ENCODE measurements at places on chromosomes 16 and 17. TPM values are rescaled to one million over a fixed set of nuclear protein-coding genes. Genes with fewer than 3 reads are reported as not detected.

GRCh38 chr17:1916316-1916715, 86.5 kb downstream of the RPA1 start:
- no peak for DNase-seq

Gene PKMYT1
- 23.2 TPM for total RNA-seq

DNA sequence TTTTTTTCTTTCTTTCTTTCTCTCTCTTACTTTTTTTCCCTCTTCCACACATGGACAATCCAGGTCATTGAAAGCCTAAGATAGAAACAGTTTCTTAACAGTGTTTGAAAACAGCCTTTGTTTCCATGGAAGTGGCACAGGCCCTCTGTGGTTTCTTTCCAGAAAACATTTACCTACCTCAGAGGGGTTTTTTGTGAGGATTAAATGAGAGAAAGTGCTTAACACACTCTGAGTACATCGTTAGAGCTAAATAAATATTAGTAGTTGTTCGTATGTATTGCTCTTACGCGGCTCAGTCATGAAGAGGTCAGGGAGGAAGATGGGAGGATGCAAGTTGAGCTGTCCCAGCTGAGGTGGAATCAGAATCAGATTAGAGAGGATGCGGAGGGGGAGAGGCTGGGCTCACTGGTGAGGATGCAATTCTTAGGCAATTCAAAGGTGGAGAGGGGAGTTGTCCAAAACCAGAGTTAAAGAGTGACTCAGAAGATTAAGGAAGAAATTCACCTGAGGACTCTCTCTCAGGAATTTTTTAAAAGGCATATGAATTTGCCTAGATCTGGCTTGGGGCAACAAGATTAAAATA, 345.4 kb downstream of the PMP22 start:
- DNase-seq: no peak

GRCh38 chr16:56332464-56333079, 92.8 kb downstream of the AMFR start:
- no peak for DNase-seq

- DNase-seq: no peak
These were observed 27.9 kb upstream of the EFCAB13 start for GRCh38 chr17:47295874-47296255.

DNA sequence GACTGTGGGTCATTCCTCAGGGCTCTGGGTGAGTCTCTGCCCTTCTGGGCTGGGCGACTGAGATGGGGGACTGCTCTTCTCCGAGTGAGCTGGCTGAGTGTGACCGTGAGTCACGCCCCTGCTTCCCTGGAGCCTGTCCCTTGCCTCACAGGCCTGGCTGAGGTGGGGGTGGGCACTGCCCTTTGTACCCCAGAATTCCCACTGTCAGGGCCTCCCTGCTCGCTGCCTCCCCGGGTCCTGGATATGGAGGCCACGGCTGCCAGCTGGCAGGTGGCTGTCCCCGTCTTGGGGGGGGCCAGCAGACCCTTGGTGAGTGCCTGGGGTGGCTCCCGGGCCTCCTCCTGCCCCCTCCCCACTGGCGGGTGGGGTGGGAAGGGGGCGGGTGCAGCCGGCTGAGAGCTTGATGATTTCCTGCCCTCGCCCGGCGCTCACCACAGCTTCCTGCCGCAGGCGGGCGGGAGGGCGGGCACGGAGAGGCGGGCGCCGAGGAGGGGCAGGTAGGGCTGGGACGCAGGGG, at the start of gene LAT:
Gene LAT, plus strand, starts transcription at position 434 of the 517 bp plus-strand sequence. CDS start 366 bp downstream, outside the sequence.
- no peak for DNase-seq

Gene ASIC2
- total RNA-seq: not detected

Gene SLC52A1
- not detected for total RNA-seq

- DNase-seq: no peak
These were observed 142.9 kb downstream of the USP31 start for GRCh38 chr16:23006380-23006779.

Gene AKAP10
- 30.5 TPM for total RNA-seq

- DNase-seq: peak; percentile 33
These were observed 341.7 kb downstream of the C16orf95 start for GRCh38 chr16:86975445-86975844.

Gene CENPX
- 25.1 TPM for total RNA-seq

Gene ADGRG1
- 16.8 TPM for total RNA-seq

Gene ALOX15B
- total RNA-seq: not detected

- no peak for DNase-seq
These were observed 395.0 kb upstream of the SOX9 start for GRCh38 chr17:71725811-71726210.

Gene FOXJ1
- 0.12 TPM for total RNA-seq

GRCh38 chr16:58249388-58249779, 45.4 kb downstream of the PRSS54 start:
- DNase-seq: no peak
